ENCODE measurements at places on chromosomes 2 and 18.

GRCh38 chr18:59633961-59634485, 63.2 kb downstream of the CCBE1 start:
- DNase-seq, result no peak

DNA sequence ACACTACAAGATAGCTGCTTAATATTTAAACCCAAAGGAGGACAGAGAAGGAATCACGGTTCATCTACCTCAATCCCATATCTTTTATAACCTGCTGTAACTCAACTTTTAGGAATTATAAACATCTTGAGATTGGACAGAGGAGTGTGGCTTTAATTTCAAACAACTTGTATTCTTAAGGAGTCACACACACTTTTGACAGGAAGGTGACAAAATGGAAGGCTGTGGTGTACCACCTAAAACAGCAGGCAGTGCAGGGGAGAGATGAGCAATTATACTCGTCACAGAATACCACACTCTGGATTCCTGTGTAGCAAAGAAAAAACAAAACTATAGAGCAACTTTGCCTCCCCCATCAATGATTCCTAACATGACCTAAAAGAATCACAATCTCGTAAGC, 194.8 kb downstream of the ZEB2 start:
- no peak for DNase-seq

DNA sequence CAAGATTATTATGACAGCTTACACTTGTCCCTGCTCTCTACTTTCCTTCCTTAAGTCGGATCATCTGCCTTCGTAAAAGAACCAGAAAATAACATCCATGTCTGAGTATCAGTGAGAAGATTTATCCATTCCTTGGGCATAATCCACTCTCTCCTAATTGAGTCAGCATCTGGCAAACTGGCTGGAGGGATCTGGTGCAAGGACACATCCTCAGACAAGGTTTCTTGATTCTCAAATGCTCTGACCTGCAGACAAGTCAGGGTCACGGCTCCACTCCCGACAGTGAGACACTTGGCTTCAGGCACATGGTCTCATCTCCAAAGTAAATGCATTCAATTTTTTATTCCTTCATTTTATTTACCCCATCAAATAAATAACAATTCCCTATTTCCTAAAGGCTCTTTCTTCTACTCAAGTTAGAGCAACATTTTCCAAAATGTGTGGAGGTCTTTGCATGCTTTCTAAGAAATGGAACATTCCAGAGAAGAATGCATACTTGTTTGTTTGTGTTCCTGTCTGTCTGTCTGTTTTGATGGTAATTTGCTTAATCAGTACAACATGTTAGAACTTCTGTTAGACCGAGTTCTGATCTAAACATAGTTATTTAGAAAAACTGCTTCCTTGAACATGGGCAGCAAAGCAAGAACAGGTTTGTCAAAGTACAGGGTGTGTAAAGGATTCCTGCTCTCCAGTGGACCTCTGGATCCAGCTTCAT, 246.9 kb downstream of the IRS1 start:
- no peak for DNase-seq

DNA sequence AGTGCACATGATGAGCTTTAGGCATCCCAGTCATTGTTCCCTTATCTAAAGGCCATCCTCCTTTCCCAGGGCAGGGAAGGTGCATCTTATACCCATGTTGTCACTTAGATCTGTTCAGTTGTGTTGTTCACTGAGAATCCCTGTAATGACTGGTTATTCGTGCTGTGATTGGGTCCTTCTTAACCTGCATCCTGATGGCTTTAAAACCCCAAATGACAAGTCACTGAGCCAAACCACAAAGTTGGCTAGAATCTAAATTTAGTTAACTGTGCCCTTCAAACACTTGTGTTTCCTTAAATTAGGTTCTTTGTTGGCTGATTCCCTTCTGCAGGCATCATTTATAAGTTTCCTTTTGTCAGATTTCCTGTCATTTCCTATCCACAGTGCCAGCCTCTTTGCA, 58.5 kb upstream of the SLC16A14 start:
- no peak for DNase-seq

DNA sequence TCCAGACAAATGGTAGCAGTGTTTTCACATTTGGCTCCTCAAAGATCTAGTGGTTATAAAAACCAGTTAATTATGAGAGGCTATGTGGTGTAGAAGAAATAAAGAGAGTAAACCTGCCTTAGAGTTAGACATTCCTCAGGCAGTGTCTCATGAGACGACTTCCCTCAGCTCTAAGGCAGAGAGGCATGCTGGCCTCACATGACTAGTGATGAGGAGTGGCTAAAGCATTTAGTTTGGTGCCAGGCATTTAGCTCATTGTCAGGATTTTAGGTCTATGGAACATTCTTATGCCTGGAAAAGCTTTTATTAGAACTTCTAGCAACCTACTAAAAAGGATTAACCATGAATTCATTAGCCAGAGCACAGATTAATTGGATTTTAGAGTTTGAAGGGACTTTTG, 90.3 kb downstream of the RPRM start:
- DNase-seq, result no peak

DNA sequence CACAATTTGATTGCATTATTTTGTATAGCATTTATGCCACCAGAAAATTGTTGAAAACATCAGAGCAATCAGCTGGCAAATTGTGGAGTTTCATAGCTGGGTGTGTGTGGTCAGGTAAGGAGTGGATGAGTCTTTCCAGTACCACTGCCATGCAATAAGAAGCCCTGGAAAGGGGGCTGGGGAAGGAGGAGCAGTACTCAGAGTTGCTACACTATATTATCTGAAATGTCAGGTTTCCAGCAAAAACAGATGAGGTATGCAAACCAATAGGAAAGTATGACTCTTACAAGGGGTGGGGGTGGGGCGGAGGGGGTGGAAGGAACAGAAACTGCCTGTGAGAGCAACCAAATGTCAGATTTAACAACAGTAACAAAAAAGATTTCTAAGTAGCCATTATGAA, 112.2 kb downstream of the SOS1 start:
- no peak for DNase-seq

- DNase-seq, result no peak
Observed at GRCh38 chr18:48592540-48593171, 53.8 kb downstream of the CTIF start.

DNA sequence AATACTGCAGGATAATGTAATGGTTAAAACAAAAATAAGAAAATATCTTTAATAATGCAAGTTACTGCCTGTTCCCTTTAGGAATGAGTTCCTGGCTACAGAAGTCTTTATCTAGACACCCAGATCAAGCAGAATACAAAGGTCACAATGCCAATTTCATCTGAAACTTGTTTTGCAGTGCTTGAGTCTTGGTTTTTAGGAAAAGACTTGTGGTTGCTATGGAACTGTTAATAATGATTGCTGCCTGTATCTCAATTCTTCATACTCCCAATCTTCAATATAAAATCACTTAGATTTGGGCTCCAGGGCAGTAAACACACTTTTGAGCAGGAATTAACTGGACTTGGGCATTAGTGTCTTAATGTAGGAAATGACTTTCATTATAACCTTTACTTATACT, 14.2 kb downstream of the CAVIN2 start:
- no peak for DNase-seq

DNA sequence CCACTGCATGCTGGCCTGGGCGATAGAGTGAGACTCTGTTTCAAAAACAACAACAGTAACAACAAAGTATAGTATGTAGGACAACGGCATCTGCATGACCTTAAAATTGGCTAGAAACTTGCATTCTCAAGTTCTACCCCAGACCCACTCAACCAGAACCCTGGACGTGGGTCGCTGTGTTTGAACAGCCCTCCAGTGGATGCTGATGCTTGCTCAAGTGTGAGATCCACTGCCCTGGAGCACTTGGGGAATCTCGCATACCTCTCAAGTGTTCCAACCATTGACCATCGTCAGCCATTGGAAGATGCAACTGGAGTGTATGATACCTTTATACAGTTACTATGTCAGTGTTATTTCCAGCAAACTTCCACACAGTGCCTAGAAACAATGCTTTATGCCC, 435.9 kb downstream of the DCDC2C start:
- DNase-seq, result no peak

DNA sequence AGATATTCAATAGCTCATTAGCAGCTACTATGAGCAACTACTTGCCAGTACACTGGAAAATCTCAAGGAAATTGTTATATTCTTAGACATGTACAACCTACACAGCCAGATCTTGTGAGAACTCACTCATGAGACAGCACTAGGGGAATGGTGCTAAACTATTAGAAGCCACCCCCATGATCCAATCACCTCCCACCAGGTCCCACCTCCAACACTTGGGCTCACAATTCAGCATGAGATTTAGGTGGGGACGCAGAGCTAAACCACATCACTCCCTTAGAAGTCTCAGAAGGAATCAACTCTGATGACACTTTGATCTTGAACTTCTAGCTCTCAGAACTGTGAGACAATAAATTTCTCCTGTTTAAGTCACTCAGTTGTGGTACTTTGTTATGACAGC, 418.3 kb upstream of the SPHKAP start:
- no peak for DNase-seq

DNA sequence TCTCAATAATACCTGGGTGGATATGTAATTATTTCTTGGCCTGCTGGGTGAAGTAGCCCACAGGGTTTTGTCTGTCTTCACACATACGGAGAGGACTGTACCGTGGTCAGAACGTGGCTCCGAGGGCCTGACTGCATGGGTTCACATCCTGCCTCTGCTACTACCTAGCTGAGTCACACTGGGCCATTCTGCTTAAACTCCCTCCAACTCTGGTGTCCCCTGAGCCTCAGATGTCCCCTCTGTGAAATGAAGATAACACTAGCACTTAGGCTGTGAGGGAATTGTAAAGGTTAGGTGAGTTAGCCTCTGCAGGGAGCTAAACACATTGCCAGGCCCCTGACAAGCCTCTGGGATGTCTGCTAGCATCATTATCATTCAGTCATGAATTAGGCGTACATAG, 120.1 kb upstream of the NABP1 start:
- DNase-seq, result no peak

- no peak for DNase-seq
Observed at GRCh38 chr2:143582046-143582747, 453.0 kb downstream of the ARHGAP15 start.

- no peak for DNase-seq
Observed at GRCh38 chr2:236971131-236971821, 114.4 kb upstream of the COPS8 start.

DNA sequence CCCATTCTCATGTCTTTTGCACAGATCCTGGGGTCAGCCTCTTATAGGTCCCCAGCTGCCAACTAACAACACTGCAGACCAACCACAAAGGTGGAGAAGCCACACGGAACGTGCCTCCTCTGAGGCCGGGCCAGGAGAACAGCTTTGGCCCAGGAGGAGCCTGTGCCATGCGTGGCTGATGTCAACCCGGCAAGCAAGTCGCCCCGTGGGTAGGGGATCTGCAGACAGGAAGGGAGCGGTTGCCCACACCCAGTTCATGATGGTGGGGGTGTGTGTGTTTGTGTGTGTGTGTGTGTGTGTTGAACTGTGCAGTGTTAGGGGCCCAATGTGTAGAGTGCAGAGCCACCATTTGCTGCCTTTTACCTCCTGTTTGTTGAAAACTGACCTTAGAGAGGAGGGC, 2.4 kb upstream of the CLEC4F start:
- no peak for DNase-seq

- no peak for DNase-seq
Observed at GRCh38 chr2:43121580-43122314, 104.7 kb downstream of the ZFP36L2 start.

GRCh38 chr18:396556-396955, 103.9 kb downstream of the COLEC12 start:
- DNase-seq, result no peak

- DNase-seq, result no peak
Observed at GRCh38 chr2:178230396-178230795, 36.1 kb downstream of the OSBPL6 start.

DNA sequence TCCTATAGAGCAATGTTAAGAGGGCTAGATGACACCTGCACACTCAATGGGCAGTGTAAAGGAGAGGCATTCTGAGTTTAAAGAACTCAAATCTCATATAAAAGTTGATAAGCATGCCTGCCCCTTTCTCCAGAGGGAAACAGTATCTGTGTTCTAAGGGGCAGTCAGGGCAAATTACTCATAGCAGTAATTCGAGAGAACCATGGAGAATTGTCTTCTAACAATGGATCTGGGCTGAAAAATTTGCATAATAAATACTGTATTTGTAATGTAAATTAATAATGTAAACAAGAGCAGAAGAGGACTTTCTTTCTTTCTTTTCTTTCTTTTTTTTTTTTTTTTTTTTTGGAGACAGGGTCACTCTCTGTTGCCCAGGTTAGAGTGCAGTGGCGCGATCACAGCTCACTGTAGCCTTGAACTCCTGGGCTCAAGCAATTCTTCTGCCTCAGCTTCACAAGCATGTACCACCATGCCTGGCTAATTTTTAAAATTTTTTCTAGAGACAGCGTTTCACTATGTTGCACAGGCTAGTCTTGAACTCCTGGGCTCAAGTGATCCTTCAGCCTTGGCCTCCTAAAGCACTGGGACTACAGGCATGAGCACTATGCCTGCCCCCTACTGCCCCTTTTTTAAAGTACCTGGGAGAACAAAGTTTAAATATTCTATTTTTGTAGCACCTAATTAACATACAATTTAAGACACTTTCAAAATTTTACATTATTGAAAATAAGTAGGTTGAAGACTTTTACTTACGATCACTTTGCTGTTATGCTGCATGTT, 70.6 kb downstream of the OTX1 start:
- DNase-seq, result no peak

GRCh38 chr2:201984333-201984732, 49.3 kb upstream of the FZD7 start:
- no peak for DNase-seq

- no peak for DNase-seq
Observed at GRCh38 chr18:47847635-47848034, 82.8 kb downstream of the SMAD2 start.

- DNase-seq, result no peak
Observed at GRCh38 chr2:235215248-235215647, 263.4 kb downstream of the SH3BP4 start.

DNA sequence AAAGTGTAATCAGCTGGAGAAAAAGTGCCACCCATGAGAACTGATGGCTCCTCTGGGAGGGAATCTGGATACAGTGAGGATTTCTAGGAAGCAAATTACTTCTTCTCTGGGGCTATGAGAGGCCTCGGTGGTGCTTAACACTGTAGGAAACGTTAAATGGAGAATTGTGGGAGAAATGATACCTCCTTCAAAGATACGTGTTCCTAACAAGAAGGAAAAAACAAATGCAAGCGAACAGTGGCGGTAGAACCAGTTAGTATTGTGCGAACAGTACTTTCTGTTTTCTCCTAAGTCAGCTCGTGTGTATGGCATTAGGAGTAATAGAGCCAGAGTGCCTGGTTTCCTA, 587 bp upstream of the MTIF2 start:
- DNase-seq, result no peak

All from sciatic nerve (tissue), 2 donors.